ENCODE measurements at places on chromosomes 3 and 15.

DNA sequence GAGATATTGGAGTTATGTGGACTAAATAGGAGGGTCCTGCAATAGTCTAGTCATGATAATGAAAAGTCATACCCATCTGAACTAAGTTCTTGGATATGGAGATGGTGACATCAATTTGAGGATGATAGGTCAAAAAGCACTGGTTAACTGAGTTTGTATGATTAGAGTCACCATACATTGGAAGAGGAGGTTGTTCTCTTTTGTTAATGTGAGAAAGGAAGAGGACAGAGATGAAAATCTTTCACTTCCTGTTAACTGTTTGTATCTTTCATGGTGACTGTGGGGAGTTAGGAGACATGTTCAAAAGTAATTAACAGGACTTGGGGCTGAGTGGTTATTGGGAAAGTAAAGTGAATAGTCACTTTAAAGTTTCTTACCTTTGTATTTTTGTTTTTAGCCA is 11.1 kb downstream of the TMEM62 start:
- DNase-seq, result no peak

DNA sequence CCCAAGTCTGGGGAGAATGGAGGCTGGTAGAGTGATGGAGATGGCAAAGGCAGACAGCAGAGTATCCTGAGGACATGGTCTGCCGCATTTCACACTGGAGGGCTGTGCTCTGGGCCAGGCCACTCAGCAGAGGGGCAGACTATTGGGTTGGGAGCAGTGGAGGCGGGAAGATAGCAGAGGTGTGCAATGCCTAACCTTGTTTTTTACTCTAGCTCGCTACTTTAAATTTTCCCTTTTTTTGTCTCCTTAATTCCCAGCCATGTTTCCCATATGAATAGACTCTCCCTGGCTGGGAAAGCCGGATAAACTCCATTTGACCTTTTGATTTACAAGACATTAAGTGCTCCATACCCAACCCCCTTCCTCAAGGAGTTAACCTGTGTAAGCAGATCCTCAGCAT is 33.5 kb upstream of the ST6GAL1 start:
- DNase-seq, result no peak

DNA sequence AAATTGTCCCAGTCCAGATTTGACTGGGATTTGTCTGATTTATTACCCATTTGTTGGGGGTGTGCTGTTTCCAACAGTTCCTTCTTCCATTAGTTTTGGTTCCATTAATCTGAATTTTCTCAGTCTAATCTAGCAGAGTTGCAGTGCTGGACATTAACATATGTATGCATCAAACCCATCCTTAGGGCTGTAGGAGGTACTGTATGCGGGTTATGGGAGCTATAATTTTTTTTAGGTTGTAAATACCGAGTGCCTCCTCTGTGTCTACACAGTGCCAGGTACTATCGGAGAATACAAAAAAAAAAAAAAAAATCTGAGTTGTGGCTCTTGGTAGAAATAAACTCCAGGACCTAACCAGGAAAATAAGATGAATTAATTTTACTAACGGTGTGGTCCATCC is 133.8 kb downstream of the LIPC start:
- no peak for DNase-seq

DNA sequence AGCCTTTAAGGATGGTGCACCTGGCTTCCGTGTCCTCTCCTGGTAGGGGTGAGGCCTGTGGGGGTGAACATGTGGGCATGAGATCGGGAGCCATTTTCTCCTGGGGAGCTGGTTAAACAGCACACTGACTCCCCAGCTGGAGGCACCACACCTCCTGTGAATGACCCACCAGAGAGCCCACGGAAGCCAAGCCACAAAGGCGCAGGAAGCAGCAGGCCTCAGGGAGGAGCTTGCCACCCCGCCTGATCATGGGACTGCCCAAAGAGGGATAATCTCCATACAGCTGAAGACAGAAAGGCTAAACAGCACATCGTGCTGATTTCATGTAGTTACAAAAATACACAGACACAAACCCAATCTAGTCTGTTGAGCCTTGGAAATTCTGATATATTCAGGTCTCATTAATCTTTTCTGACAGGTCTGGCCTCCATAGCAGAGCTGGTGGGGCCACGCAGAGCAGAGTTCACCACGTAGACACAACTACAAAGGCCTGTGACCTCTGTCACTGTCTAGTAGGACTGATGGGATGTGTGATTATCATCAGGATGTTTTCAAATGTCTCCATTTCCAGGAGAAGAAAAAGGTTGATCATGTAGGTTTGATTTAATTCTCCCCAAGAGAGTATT is 75.2 kb downstream of the DUT start:
- DNase-seq, result no peak

- DNase-seq, result no peak
Observed at GRCh38 chr3:129119365-129120100, 2.1 kb downstream of the RAB43 start.

All from right forelimb (tissue), 1 donor.